Tibial nerve (tissue), 4 donors: ENCODE measurements at places on chromosomes 3 and 15. TPM values are rescaled to one million over a fixed set of nuclear protein-coding genes. Genes with fewer than 3 reads are reported as not detected.

GRCh38 chr3:184597829-184598573, 36.4 kb downstream of the EPHB3 start:
- H3K27ac ChIP-seq, result peak overlapping the region; percentile 37
- H3K4me1 ChIP-seq, result peaks cover 85% of the 10 kb centered on the region
- H3K4me3 ChIP-seq, result no peak overlapping the region
- H3K36me3 ChIP-seq, result no peaks in the 10 kb centered on the region
- DNase-seq, result peak; percentile 57

The ZBBX gene
- total RNA-seq, result not detected

The AHSG gene
- total RNA-seq, result not detected

The ARNT2 gene
- total RNA-seq, result 6.1 TPM

The ASB14 gene
- not detected for total RNA-seq

- no peaks in the 10 kb centered on the region for H3K36me3 ChIP-seq
- H3K4me3 ChIP-seq, result no peak overlapping the region
- peak overlapping the region; percentile 41 for H3K27ac ChIP-seq
These were observed 1.1 kb downstream of the KLHL6 start for GRCh38 chr3:183554377-183554776.

DNA sequence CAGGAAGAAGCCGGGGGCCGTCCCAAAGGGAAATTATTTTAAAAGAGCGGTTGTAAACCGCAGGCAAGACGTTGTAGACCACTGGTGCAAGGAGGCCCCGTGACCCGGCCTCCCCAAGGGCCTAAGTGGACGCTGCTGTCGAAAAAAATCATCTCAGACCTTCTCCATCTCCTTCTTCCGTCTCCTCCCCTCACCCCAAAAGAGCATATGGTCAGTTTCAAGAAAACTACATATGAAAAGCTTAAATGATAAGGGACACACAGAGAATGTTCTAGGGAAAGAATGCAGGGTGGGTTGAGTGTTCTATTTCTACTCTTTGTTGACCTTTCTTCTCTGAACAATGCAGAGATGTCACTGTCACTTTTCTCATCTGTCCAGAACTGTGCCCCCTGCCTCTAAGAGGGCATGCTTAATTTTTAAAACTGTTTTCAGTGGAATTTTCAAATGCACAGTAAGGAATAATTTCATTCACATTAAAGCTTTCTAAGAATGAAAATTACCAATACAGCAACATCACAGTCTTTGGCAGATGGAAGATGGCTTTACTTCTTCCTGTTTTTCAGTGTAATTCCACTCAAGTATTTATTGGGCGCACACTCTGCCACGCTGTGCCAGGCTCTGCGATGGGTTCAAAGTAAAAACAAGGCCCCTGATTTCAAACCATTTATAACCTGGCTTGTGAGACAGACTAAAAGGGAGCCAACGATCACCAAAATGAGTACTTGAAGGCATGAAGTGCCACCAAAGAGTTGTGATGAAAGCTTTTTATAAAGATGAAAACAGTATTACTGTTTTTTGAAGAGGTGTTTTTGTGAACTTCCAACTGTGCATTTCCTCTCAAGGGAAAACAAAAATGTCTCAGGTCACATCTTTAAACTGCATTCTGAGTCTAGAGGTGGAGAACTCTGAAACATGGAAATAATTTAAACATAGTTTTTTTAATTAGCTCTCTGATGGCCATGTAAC, 891 bp upstream of the TOP2B start:
- no peaks in the 10 kb centered on the region for H3K27me3 ChIP-seq
- H3K27ac ChIP-seq, result peak overlapping the region; percentile 95
- peaks cover 41% of the 10 kb centered on the region for H3K4me1 ChIP-seq

- DNase-seq, result no peak
- H3K27me3 ChIP-seq, result no peaks in the 10 kb centered on the region
- H3K27ac ChIP-seq, result no peak overlapping the region
- no peaks in the 10 kb centered on the region for H3K4me1 ChIP-seq
- no peak overlapping the region for H3K4me3 ChIP-seq
These were observed 40.8 kb upstream of the FILIP1L start for GRCh38 chr3:100155128-100155527.

GRCh38 chr3:50675179-50676030, 678 bp downstream of the DOCK3 start:
- no peak for DNase-seq
- H3K4me3 ChIP-seq, result peak overlapping the region; percentile 34
- peaks cover 50% of the 10 kb centered on the region for H3K27me3 ChIP-seq
- no peaks in the 10 kb centered on the region for H3K36me3 ChIP-seq
- H3K4me1 ChIP-seq, result no peaks in the 10 kb centered on the region
